Karpas-422 (cell line): ENCODE measurements at places on chromosomes 7 and 10. TPM values are rescaled to one million over a fixed set of nuclear protein-coding genes. Genes with fewer than 3 reads are reported as not detected.
A peak's percentile ranks its signal among the peaks of the same experiment; 100 is the strongest.

SYT15 gene
- 0.60 TPM in 1 of 2 replicates, not detected in the other for total RNA-seq

DNA sequence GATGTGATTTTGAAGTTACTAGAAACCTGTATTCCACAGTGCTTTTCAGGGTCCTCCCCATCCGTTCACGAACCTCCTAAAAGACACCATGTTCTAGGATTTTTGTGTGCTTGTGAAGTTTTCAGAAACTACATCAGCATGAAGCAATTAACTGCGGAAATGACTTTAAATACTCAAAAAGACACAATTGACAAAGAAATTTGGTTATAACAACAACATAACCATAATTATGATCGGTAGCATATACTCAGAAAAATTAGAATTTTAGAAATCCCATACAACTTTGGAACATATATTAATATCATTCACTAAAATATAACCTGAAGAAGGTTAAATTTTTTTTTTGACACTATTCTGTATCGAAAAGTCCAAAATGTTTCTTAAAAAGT is 43.8 kb upstream of the FAM20C start:
- no peaks in the 10 kb centered on the region for H3K36me3 ChIP-seq
- H3K4me1 ChIP-seq = peaks cover 6% of the 10 kb centered on the region
- H3K27ac ChIP-seq = no peak overlapping the region
- peak; percentile 29 for DNase-seq
- H3K27me3 ChIP-seq = no peaks in the 10 kb centered on the region

DNA sequence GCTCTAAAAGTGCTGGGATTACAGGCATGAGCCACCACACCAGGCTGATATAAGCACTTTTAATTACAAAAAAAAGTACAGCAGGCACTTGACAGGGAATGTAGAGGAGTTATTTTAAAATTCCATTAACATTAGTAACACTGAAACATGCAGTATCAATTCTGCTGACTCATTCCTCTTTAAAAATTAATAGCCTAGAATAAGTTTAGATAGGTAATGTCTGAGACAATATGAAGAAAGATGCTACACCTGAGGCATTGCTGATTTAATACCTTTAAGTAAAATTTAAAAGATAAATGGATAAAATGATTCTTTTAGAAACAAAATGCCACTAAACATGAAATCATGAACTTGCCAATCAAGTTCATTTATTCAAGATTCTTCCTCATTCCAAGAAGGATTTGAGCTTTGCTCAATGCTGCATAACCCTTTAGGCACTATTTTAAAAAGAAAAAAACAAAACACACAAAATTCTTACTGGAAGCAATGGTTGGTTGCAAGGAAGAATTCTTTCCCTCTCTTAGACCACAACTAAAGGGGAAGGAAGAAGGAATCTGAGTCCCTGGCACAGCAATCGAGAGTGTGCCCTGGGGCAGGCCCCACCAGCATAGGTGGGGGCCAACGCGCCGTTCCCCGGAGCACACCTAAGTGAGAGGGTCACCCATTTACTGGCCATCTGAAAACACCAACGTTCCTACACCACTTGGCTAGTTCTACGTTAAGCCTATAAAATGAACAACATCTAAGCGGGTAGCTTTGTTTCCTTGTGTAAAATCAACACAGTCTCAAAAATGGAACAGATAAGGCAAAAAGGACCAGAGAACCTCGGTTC is 26.6 kb downstream of the ESYT2 start:
- peak overlapping the region; percentile 14; the same call in 1 of the 2 replicates for H3K27ac ChIP-seq
- DNase-seq = no peak
- H3K4me1 ChIP-seq = peaks cover 3% of the 10 kb centered on the region; the same call in 1 of the 2 replicates
- no peak overlapping the region for H3K4me3 ChIP-seq

GRCh38 chr7:152312316-152312715 is 123.5 kb downstream of the KMT2C start:
- H3K27ac ChIP-seq = no peak overlapping the region
- peaks cover 25% of the 10 kb centered on the region; the same call in 1 of the 2 replicates for H3K36me3 ChIP-seq
- H3K27me3 ChIP-seq = no peaks in the 10 kb centered on the region
- H3K4me1 ChIP-seq = peaks cover 43% of the 10 kb centered on the region
- DNase-seq = no peak
- H3K4me3 ChIP-seq = no peak overlapping the region

GRCh38 chr10:47379445-47379785 is 4.7 kb downstream of the ZNF488 start:
- H3K27me3 ChIP-seq = peaks cover 2% of the 10 kb centered on the region; the same call in 1 of the 2 replicates
- H3K27ac ChIP-seq = no peak overlapping the region
- H3K4me3 ChIP-seq = no peak overlapping the region
- H3K36me3 ChIP-seq = no peaks in the 10 kb centered on the region
- H3K4me1 ChIP-seq = peaks cover 9% of the 10 kb centered on the region
- no peak for DNase-seq

GRCh38 chr7:97601931-97602457 is 129.9 kb upstream of the TAC1 start:
- H3K27ac ChIP-seq = no peak overlapping the region
- H3K36me3 ChIP-seq = no peaks in the 10 kb centered on the region
- no peaks in the 10 kb centered on the region for H3K27me3 ChIP-seq
- no peaks in the 10 kb centered on the region for H3K4me1 ChIP-seq

GRCh38 chr7:96084881-96085553 is 236.9 kb downstream of the SLC25A13 start:
- no peaks in the 10 kb centered on the region; the same call in 1 of the 2 replicates for H3K4me1 ChIP-seq
